ENCODE measurements at places on chromosomes 1 and 21. TPM values are rescaled to one million over a fixed set of nuclear protein-coding genes. Genes with fewer than 3 reads are reported as not detected.
A peak's percentile ranks its signal among the peaks of the same experiment; 100 is the strongest.

DNA sequence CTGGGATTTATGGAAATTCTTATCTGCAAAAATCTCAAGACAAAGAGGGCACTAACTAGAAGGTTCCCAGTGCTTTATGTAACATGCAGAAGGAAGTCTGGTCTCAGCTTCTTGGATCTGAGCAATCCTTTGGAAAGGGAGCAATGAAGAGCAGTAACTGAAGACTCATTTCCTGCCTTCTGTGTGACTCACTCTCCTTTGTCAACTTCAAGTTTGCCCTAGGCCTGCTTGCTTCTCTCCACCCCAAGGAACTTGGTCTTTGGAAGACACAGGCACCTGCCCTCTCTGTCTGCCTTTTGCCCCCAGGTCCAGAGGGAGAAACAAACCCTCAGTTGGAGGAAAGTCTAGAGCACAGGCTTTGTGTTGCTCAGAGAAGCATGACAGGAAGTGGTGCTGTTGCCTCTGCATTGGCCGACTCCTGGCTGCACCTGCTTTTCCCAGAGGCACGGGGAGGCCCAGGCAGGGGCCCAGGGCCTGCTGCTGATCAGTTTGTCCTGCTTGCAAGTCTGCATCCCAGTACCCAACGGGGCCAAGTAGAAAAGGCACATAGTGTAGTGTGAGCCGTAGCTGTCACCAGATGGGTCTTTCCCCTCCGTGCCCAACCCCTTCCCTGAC, 137.2 kb downstream of the DHRS3 start:
- H3K4me3 ChIP-seq, result peak overlapping the region; percentile 28
- no peaks in the 10 kb centered on the region for H3K27me3 ChIP-seq
- H3K27ac ChIP-seq, result peak overlapping the region; percentile 89
- H3K4me1 ChIP-seq, result peaks cover 75% of the 10 kb centered on the region

GRCh38 chr1:17465228-17465627, 25.8 kb upstream of the RCC2 start:
- H3K27ac ChIP-seq, result no peak overlapping the region
- no peak for DNase-seq
- peaks cover 2% of the 10 kb centered on the region for H3K4me1 ChIP-seq

- peak overlapping the region; percentile 89 for H3K27ac ChIP-seq
- H3K4me3 ChIP-seq, result peak overlapping the region; percentile 63
- H3K4me1 ChIP-seq, result peaks cover 78% of the 10 kb centered on the region
- DNase-seq, result no peak
Observed at GRCh38 chr1:9676815-9677393, 25.4 kb downstream of the PIK3CD start.

- no peak for DNase-seq
- H3K36me3 ChIP-seq, result no peaks in the 10 kb centered on the region
- H3K4me3 ChIP-seq, result no peak overlapping the region
- no peak overlapping the region for H3K27ac ChIP-seq
- no peaks in the 10 kb centered on the region for H3K4me1 ChIP-seq
Observed at GRCh38 chr1:66511118-66511517, 22.8 kb upstream of the SGIP1 start.

DNA sequence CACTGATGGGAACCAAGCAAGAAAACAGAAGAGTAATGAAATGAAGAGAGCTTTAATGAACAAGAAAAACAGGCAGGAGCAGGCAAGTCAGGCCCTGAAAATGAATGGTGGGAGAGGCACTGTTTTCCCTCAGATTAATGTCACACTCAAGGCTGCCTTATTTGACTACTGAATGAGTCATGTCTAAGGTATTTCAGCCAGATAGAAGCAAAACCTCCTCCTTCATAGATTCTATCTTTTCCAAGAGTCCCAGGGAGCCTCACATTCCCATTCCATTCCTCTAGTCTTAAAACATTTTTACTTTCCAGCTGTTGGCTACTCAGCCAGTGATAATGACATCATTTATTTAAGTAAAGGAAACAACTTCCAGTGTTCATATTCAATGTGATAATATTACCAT, 228.4 kb upstream of the NRIP1 start:
- peaks cover 3% of the 10 kb centered on the region for H3K4me1 ChIP-seq
- H3K36me3 ChIP-seq, result no peaks in the 10 kb centered on the region
- no peak overlapping the region for H3K27ac ChIP-seq
- H3K4me3 ChIP-seq, result no peak overlapping the region
- H3K27me3 ChIP-seq, result peaks cover 1% of the 10 kb centered on the region

DNA sequence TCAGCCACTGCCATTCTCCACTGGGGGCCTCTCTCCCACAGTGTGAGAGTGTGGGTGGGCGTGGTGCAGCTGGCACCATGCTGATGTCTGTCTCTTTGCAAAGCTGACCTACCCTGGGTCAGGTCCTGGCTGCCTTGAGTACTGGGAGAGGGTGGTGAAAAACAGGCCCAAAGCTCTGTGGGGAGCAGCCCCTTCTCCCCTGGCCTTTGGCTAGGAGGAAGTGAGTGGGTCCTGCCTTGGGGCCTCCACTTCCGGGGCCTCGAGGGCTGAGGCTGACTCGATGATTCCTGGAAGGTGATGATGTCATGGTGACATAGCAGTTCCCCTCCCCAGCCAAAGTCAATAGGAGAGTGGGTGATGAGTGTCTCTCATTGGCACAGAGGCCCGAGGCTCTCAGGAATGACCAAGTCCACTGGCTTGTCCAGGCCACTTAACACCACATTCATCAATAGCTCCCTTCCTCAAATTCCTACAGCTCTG, 53.0 kb downstream of the IER5 start:
- H3K27ac ChIP-seq, result no peak overlapping the region
- no peak for DNase-seq
- H3K27me3 ChIP-seq, result peaks cover 9% of the 10 kb centered on the region
- peaks cover 24% of the 10 kb centered on the region for H3K4me1 ChIP-seq
- no peak overlapping the region for H3K4me3 ChIP-seq

The SH2D2A gene
- total RNA-seq, result 24.7 TPM

The NR1I3 gene
- not detected for total RNA-seq

The CHML gene
- 24.0 TPM for total RNA-seq

Measured in naive thymus-derived CD8-positive, alpha-beta T cell (primary cell).